ENCODE measurements at places on chromosomes 1 and 21. TPM values are rescaled to one million over a fixed set of nuclear protein-coding genes. Genes with fewer than 3 reads are reported as not detected.

- DNase-seq = no peak
These were observed 75.1 kb downstream of the PHTF1 start for GRCh38 chr1:113684153-113684541.

DNA sequence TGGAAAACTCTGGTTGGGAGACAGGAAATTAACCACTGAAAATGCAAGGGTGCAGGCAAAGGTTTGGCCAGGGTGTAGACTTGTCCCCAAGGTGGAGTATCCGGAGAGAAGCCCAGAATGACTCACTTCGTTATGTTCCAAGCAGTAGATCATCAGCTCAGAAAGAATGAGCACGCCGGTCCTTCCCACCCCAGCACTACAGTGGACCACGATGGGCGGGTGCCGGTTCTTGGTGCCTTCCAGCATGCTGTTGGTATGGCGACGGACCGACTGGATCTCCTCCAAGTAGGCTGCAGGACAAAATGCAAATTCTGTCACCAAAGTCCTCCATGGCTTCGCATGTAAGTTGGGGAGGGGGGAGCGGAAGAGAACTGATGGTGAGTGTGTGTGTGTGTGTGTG is 83.4 kb downstream of the SMYD2 start:
- no peak for DNase-seq

The KNCN gene
- not detected for total RNA-seq

DNA sequence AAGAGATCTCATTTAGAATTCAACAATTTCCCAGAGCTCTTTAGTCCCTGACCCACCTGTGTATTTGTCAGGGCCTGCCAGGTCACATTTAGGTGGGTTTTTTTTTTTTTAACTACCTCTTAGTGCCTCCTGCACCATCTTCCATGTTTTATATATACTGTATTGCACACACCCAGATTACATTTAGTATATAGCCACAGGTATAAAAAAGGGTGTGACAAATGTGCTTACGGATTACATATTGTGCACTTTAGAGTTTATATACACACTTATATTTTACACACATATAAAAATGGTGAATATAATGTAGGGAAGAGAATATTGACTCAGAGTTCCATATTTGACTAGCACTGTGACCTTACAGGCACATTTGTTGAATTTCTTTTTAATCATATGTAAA is 17.4 kb upstream of the LRIG2 start:
- DNase-seq = no peak

DNA sequence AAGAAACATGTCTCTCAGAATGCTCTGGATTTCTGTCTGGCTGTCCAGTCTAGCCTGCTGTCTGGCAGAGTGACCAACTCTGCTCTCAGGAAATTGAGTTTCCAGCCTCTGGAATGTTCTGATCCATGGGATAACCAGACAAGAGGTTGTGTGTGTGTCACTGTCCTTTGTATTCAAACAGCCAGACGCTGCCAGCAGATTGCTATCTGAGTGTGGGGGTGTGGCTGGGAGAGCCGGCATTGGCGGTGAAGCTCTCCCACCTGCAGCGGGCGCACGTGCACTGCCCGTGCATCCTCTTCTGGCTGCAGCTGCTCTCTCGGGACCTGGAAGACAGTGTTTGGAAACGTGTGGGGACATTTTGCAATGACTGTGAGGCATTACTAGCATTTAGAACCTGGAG is 26.1 kb downstream of the PKP1 start:
- DNase-seq = peak; percentile 89

DNA sequence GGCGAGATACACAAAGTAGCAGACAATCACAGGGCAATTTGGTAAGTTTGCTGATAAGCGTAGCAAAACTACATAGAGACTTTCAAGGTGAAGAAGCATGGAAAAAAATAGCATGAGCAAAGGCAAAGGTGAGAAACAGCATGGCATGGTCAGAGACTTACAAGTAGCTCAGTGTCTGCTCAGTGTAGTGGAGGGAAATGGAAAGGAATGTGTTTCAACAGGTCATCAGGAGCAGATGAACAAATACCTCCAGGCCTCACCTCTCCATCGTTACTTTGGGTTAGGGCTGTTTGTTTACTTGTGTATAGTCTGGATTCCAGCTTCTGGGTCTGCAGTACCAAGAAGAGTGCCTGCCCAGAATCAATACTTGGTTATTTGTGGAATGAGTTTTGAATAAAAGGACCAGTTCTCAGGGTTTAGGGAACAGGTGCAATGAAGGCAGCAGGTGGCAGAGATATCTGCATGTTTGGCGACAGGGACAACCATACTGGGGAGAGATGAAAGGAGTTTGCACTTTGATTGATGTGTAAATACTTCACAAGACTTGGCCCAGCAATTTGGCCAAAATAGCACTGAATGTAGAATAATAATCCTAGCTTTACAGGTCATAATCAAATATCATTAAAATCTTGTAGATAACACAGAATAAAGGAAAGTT is 97.0 kb upstream of the FGGY start:
- DNase-seq = no peak

DNA sequence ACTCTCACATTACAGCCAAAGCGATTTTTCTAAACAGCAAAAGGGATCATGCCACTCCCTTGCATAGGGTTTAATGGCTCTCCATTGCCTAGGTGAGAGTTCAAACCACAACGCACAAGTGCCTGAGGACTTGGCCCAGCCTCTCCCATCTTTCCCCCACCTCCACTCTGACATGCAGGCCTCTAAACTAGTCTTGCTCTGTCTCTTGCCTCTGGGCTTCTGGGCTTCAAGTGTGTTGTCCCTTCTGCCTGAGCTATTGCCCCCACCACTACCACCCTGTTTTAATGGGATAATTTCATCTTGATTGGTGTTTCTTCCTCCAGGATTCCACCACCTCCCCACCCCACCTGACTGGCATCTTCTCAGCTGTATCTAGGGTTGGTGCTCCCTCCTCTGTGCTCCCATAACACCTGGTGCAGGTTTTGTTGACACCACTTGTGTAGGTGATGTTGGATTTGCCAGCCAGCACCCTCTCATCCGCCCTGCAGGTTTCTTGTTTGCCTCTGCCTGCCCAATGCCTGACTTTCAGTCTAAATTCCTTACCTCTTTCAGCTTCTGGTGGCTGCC is 2.7 kb upstream of the ZBTB21 start:
- DNase-seq = no peak

- no peak for DNase-seq
These were observed 138.2 kb upstream of the CACNA1E start for GRCh38 chr1:181345146-181345545.

GRCh38 chr1:54571326-54571725 is 23.3 kb downstream of the ACOT11 start:
- DNase-seq = no peak

The EPB41 gene
- 211 TPM for total RNA-seq

The APCS gene
- total RNA-seq = not detected

DNA sequence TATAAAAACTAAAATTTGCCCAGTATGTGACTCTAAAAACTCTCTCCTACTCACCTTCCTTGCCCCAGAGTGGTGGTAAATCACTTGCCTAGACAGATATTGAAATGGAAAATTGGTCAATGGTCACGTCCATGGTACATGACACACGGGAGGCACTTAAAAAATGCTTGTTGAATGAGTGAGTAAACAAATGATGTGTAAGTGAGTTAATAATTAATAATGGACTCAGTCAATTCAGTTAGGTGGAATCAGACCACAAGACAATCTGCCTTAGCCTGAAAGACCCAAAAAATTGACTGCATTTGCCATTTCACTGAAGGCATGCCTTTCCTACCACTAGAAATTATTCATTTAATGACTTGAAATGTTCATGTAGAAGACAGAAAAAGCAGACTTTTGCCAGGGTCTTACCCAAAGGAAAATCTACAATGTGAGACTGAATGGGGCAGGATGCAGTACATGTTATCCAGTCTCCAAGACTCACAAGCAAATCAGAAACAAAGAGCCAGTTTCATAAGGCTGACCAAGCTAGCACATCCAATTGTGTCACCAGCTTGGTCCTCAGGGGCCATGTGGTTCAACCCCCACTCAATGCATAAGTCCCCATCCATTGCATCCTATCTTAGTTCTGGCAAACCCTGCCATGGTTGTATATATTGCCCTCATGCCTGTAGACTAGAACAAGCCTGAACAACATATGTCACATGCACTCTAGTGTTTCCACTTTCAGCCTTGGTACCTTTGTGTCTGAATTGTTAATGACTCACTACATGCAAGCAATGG is 73.6 kb downstream of the TBX15 start:
- DNase-seq = no peak

DNA sequence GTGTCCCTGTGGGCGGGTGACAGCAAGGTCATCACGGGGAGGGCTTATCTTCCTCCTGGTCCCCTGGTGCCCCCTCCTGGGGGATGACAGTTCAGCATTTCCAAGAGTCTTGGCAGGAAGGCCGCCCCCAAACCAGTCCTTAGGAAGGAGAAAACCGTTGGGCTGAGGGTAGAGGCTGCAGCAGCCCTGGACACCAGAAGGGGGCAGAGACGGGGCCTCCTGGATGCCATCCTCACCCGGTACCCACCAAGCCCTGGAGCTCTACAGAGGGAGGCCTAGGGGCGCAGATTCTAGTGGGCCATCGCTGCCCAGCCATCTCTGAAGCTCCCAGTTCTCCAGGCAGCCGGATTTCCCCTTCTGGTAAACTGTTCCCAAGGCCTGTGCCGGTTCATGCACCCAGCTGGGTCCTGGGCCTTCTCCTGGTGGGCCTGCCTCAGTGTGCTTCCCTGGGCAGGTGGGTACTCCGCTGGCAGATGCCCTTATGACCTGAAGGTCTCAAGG is 14.8 kb upstream of the ZNF669 start:
- peak; percentile 64 for DNase-seq

Data from neural progenitor cell (in vitro differentiated cells).